Esophagus mucosa (tissue), 1 donor: ENCODE measurements at places on chromosomes 4 and X. TPM values are rescaled to one million over a fixed set of nuclear protein-coding genes. Genes with fewer than 3 reads are reported as not detected.

- ATAC-seq: no peak
These were observed 101.8 kb downstream of the HMX1 start for GRCh38 chr4:8769645-8770517.

DNA sequence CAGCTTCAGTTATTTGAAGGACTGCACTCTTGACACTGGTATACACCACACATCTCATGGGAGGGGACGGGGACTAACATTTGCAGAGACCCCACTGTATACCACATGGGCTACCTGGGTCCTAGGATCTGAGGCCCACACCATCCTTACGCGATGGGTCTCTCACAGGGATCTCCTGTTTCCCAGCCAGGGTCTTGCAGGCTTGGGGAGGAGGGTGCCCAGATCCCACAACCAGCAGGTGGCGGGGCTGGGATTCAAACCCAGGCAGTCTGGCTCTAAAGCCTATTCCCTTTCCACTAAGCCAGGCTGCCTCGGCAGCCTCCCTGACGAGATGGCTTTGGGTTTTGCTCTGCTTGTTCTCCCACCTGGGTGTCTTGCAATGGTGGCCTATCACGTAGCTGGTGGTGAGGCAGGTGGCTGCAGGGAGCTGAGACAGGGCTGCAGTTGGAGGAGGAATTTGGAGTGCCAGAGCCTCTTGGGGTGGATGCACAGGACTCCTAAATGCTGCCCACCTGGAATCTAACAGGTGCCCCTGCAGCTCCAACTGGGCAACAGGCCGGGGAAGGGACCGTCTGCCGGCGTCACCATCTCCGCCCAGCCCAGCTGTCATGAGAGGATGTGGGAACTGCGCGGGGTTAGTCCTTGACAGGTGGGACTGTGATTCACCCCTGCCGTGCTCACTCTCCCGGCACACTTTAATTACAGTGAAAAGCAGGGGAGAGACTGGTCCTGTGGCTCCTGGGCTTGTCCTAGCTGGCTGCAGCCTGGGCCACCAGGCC lies 110.7 kb downstream of the PSAPL1 start:
- ATAC-seq: peak; percentile 25

- ATAC-seq: no peak
These were observed 8.0 kb upstream of the KCNE5 start for GRCh38 chrX:109632906-109633504.

- ATAC-seq: no peak
These were observed 21.3 kb downstream of the MAEA start for GRCh38 chr4:1310796-1311631.

GLRA3 gene
- total RNA-seq: not detected
